ENCODE measurements at places on chromosomes 2 and 18.

DNA sequence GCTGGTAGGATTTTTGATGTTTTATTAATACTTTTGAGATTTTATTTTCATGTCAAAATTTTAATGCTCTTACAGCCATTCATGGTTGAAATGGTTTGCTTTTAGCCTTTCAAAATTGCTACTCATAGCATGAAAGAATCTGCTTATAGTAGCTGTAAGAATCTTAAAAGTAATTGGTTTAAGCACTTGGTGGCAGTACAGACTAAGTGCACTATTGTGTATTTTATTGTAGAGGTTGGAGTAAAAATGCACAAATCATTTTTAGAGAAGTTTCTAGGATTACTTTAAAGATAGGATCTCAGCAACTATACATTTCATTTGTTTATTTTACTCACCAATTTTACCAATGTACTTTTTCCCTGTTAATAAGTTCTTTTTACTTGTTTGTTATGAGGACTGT is 205.8 kb downstream of the SPAG16 start:
- no peak for DNase-seq

DNA sequence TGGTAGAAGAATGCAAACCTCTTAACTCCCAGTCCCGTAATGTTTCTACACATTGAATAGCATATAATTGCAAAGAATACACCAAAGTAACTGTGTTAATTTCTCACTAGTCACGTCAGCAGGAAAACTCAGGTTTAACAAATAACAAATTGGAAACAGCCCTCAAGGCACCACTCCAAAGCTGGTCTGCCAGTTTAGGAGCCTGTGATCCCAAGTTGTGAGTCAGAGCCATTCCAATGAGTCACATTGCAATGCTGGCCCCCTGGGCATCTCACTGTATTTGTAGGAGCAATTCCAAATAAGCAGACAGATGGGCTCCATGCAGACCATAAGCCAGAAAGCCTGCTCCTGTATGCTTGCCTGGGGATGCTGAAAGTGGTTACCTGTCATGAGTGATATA is 143.2 kb upstream of the SETBP1 start:
- no peak for DNase-seq

GRCh38 chr2:151900331-151900730 is 72.1 kb upstream of the ARL5A start:
- DNase-seq = no peak

DNA sequence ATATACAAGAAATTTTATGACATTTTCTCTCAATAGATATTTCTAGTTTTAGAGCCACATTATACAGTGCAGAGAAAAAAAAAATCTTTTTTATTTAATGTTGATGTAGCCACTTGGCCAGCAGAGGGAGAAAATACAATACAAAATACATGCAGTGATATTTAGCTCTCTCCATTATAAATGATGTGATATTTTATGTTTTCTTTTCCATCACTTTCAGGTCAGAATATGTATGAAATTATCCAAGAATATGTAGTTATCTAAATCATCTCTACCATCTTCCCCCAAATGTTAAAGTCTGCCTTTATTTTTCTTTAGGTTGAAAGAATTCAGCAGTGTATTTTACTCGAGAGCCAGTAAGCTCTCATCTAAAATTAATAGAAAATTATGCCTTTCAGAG is 533.6 kb upstream of the FSHR start:
- no peak for DNase-seq

GRCh38 chr2:195304310-195304709 is 352.7 kb upstream of the SLC39A10 start:
- no peak for DNase-seq
